ENCODE measurements at places on chromosomes 3 and 15.

DNA sequence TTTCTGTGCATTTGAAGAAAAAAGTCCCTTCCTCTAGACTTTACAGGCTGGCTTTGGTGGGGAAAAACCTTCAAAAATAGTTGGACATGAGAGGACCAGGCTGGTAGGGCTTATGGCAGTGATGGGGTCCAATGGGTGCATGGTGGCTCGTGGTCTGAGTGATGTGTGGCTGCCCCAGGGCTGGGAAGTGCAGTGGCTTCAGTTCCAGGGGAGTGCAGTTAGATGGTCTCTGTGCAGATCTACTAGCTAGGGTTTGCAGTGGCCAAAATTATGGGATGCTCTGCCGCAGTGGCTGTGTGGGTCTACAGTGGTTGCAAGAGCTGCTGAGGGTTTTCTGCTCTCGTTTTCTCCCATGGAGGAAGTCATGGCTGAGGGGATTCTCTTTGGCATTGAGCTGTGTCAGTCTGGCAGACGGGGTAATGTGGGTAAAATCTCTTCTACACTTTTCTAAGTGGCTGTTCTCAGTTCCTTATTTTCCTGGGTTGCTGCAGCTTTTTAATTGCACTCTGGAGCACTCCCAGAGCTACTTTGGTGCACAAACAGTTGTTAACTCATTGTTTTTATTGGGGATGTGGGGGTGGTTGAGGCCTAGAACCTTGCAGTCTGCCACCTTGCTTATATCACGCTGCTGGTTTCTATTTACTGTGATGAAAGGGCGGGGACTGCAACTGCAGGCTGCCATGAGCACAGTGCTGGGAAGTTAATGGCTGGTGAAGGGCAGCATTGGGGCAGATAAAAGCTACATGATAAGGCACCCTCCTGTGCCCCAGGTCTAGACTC, 1324.6 kb downstream of the NSUN3 start:
- DNase-seq, result no peak

- DNase-seq, result peak; percentile 9
Measured at GRCh38 chr15:78438619-78439285, 736 bp downstream of the IREB2 start.

- no peak for DNase-seq
Measured at GRCh38 chr3:183293966-183294365, 40.9 kb downstream of the B3GNT5 start.

DNA sequence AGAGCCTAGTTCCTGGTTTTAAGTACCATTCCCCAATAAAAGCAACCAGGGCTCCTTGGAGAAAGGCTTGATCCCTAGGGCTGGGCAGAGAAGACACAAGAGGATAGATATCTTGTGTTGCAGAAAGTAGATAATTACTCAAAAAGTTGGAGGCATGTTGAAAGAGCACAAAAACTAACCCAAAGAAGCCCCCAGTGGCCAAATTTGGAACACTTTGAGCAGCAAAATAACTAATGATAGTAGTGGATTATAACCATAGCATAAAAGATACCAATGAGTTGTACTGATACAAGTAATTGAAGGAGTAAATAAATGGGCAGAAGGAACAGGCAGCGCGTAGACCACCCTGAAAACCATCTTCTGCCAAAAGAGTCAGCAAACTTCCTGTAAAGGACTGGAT, 12.0 kb downstream of the EXOSC7 start:
- DNase-seq, result no peak

GRCh38 chr3:149026718-149027117, 35.4 kb downstream of the GYG1 start:
- DNase-seq, result no peak

GRCh38 chr3:46812237-46812791, 50.9 kb downstream of the MYL3 start:
- DNase-seq, result peak; percentile 11

- DNase-seq, result no peak
Measured at GRCh38 chr3:14169871-14170270, 8.5 kb downstream of the XPC start.

DNA sequence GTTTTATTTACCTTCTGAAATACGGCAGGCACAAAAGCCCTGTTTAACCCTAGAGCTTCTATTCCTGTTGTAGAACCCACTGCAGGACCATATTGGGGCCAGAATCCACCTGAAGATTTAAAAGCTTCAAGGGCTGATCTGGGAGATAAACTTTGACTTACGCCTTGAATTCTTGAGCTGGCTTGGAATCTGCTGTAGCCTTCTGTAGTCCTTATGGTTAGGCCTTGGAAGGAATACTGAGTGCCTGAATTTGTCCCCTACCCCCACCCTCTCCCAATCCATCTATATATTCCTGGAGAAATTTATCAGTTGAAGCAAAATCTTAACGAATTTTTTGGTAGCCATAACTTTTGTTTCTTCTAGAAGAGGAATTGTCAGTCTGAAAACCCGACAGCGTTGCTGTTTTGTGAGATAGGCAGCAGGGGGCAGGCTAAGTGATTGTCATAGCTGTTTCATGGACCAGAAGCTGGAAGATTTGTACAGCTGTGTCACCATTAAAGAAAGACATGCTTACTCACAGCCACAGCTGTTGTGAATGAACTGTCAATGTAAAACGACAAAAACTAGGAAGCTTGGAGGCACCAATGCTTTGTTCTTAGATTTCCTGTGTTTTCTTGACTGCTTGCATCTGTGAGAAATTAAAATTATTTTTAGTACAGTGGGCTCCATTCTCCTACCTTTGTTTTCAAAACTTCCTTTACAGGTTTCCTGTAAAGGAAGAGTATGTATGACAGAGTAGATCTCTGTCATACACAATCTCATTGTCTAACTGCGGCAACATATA, 12.8 kb downstream of the LXN start:
- DNase-seq, result peak; percentile 54

DNA sequence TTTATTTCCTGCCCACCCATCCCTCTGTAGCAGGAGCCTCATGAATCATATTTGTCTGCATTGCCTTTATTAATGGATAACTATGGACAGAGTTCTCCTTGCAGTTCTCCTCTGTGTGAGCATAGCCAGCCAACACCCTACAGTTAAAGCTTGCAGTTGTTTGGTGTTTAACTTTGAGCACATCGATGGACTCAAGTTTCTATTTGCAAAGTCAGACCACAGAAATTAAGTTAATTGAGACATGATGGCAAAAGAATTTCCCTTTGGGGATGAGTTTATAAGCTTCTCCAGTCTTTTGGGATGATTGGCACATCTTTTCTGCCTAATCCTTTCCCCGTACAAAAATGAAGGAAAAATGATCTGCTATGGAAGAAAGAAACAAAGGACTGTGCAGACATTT, 398.9 kb upstream of the THBS1 start:
- no peak for DNase-seq

- DNase-seq, result no peak
Measured at GRCh38 chr3:40336511-40337135, 27.1 kb downstream of the EIF1B start.

GRCh38 chr3:50230104-50230793, 5.8 kb upstream of the GNAI2 start:
- no peak for DNase-seq

GRCh38 chr3:61562042-61562720, 810 bp downstream of the PTPRG start:
- peak; percentile 25 for DNase-seq

- DNase-seq, result no peak
Measured at GRCh38 chr15:71634820-71635560, 175.4 kb upstream of the NR2E3 start.

DNA sequence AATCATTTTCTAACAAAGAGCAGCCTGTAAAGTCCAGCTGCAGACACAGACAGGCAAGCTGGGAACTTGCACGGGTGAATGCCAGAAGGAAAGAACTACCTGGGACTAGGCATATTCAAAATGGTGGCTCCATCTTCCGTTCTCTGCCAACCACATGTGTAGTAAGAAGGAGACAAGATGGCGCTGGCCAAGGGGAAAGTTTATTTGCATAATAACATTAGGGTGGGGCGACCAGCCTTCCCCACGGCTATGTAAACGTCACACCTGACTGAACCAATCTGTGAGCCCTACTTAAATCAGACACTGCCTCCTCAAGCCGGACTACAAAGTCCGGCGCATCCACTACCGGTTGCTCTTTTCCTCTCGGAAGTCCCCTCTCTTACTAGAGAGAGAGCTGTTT, 130.8 kb downstream of the SNRK start:
- no peak for DNase-seq

DNA sequence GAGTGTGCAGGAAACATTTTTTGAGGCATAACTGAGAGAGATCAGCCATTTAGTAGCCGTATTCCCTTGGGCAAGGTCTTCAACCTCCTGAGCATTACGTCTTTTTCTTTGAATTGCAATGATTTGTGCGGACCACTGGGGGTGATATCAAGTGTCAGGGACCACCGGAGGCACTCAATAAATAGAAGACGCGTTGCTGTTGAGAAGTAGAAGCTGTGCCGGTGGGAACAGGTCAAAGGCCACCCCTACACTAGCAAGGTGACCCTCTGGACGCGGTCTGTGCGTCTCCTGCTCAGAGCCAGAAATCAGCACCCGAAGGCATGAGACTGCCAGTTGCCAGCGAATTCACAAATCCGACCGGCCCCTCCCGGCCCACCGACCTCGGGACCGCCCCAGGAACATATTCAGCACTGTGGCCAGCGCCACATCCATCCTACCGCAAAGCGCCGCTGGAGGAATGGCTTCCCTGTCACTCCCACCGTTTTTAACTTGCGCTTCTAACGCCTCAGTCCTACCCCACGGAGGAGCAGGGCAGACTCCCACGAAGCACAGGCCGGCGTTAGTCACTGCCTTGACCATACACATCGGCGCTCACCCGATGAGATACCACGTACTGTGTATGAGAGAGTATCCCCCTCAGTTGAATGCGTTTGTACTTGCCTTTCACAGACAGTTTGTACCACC, 1.4 kb upstream of the GHSR start:
- no peak for DNase-seq
